Left renal cortex interstitium (tissue), 4 donors: ENCODE measurements at places on chromosomes 1 and 21. TPM values are rescaled to one million over a fixed set of nuclear protein-coding genes. Genes with fewer than 3 reads are reported as not detected.

The AMPD1 gene
- polyA plus RNA-seq = not detected

The CLSTN1 gene
- 147 TPM for polyA plus RNA-seq

The ALPL gene
- polyA plus RNA-seq = 25.1 TPM

The CDK18 gene
- polyA plus RNA-seq = 20.7 TPM

The SPATA46 gene
- polyA plus RNA-seq = 0.37 TPM

The ARHGEF11 gene
- polyA plus RNA-seq = 40.4 TPM

The OR2L8 gene
- not detected for polyA plus RNA-seq

The ADORA3 gene
- polyA plus RNA-seq = 0.35 TPM

The H3-3A gene
- 1,393 TPM for polyA plus RNA-seq

The MRPL37 gene
- polyA plus RNA-seq = 82.4 TPM

The PPIH gene
- 58.1 TPM for polyA plus RNA-seq

The CR1 gene
- polyA plus RNA-seq = 20.2 TPM

The TACSTD2 gene
- polyA plus RNA-seq = 53.8 TPM

The RXRG gene
- polyA plus RNA-seq = 2.0 TPM

The TFF3 gene
- 3.9 TPM for polyA plus RNA-seq

The DMBX1 gene
- polyA plus RNA-seq = not detected

The CFHR4 gene
- not detected for polyA plus RNA-seq

The C1orf56 gene
- 10.9 TPM for polyA plus RNA-seq

The PTAFR gene
- polyA plus RNA-seq = 2.4 TPM

The C1orf141 gene
- polyA plus RNA-seq = 0.34 TPM

The SPRR4 gene
- not detected for polyA plus RNA-seq

The ADGRL4 gene
- polyA plus RNA-seq = 19.8 TPM

The RIMKLA gene
- polyA plus RNA-seq = 0.44 TPM

The NBPF19 gene
- 16.3 TPM for polyA plus RNA-seq

The FALEC gene
- polyA plus RNA-seq = not detected

The PROX1 gene
- 8.4 TPM for polyA plus RNA-seq

The AGO4 gene
- 19.5 TPM for polyA plus RNA-seq

The SYCP1 gene
- polyA plus RNA-seq = 0.10 TPM

The OR2T2 gene
- not detected for polyA plus RNA-seq

The TARDBP gene
- 320 TPM for polyA plus RNA-seq

The SLC45A3 gene
- 8.2 TPM for polyA plus RNA-seq

The SESN2 gene
- polyA plus RNA-seq = 23.6 TPM

The ZBTB8A gene
- 19.8 TPM for polyA plus RNA-seq

The F3 gene
- 50.4 TPM for polyA plus RNA-seq

The FCRL1 gene
- not detected for polyA plus RNA-seq

The TEX38 gene
- polyA plus RNA-seq = 0.54 TPM

The HPDL gene
- polyA plus RNA-seq = 2.9 TPM

The GCSAML gene
- 1.3 TPM for polyA plus RNA-seq

The CDC20 gene
- polyA plus RNA-seq = 41.5 TPM

The RPE65 gene
- 0.25 TPM for polyA plus RNA-seq

The CCDC27 gene
- polyA plus RNA-seq = 0.38 TPM

The GUCA2B gene
- polyA plus RNA-seq = not detected

The GLIS1 gene
- 3.6 TPM for polyA plus RNA-seq

The TEDDM1 gene
- polyA plus RNA-seq = 0.07 TPM

The SYT14 gene
- 0.37 TPM for polyA plus RNA-seq

The ASTN1 gene
- 1.6 TPM for polyA plus RNA-seq

The SELL gene
- polyA plus RNA-seq = 2.5 TPM

The PTPN22 gene
- 0.25 TPM for polyA plus RNA-seq

The LDLRAP1 gene
- polyA plus RNA-seq = 14.8 TPM

The REN gene
- polyA plus RNA-seq = 70.6 TPM

The TINAGL1 gene
- polyA plus RNA-seq = 41.7 TPM

The CLDN17 gene
- polyA plus RNA-seq = not detected

The GBP5 gene
- 0.16 TPM for polyA plus RNA-seq
